ENCODE measurements at places on chromosomes 1 and 21.
A peak's percentile ranks its signal among the peaks of the same experiment; 100 is the strongest.

DNA sequence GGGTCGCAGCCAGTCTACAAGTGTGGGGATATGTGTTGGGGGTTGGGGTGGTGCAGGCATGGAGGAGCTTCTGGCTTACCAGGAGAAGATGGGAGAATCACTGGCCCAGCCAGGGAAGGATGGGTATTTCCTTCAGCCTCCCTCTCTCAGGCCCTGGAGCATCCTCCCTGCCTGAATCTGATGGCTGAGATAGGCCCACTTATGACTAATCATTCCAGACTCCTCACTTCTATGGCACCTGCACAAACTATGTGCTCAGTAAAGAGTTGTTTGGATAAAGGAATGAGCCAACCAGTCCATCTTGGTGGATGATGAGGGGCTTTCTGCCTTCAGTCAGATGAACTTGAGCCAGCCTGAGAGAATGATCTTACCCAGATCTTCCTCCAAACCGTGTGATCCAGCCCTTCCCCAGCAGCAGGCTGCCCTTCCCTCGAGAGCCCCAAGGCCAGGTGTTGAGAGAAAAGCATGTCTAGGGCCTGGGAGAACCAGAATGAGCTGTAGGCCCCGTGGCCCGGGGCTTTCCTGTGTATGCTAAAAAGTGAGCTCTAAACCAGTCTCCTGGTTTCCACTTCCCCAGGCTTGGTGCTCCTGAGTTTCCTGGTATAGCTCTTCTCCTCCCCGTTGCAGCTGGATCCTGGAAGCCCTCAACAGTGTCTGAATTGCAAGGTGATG is 1.3 kb downstream of the GPA33 start:
- no peak for DNase-seq

DNA sequence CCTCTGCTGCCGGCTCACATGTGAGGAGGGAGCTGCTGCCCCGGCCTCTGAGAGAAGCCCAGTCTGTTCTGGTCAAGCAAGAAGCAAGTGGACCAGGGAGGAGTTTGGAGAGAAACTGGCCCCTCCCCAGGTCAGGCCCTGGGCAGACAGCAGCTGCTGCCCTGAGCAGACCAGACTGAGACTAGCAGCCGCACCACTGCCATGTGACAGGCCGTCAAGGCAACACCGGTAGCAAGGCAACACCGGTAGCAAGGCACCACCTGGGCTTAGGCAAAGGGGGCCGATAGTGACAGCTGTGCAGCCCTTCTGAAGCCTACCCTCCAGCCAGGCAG is 50.3 kb downstream of the ARHGEF16 start:
- no peak for DNase-seq

DNA sequence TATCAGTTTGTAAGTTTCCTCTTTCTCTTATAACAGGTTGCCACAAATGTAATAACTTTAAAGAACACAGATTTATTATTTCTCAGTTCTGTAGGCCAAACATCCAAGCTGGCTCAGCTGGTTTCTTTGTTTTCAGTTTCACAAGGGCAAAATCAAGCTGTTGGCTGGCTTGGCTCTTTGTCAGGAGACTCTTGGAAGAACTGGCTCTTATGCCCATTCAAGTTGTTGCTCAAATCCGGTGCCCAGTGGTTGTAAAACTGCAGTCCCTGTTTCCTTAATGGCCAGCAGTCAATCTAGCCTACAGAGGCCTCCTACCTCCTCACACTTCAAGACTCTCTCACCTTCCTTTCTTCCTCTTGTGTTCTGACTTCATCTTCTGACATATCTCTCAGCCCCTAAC is 1171.0 kb downstream of the MRPL39 start:
- DNase-seq = no peak

GRCh38 chr1:41383094-41383852 is 22.0 kb downstream of the FOXO6 start:
- DNase-seq = no peak

GRCh38 chr1:57122031-57122430 is 156.2 kb upstream of the C8B start:
- DNase-seq = no peak

DNA sequence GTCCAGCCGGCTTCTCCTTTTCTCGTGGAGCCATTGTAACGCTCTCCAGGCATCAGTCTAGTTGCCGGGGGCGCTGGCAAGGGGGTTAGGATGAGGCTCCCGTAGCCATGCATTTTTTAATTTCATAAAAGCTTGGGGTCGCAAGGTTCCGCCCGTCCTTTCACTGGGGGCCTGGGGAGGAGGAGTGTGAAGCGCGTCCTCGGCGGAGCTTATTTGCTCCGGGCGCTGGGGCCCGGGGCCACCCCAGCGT is 1.6 kb downstream of the ADGRL2 start:
- DNase-seq = no peak

DNA sequence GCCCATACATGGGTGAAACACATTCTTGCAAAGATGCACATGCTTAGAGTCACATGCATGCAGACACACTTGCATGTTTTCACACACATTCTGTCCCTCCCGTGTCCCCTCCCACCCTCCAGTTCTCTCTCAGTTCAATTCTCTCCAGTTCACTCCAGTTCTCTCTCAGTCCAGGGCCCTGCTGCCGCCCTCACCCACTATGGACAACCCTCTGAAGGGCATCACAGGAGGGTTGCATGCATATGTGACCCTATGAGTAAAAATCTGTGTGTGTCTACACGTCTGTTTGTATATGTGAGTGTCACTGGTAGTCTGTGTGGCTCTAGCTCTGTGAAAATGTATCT is 21.8 kb upstream of the ADGRB2 start:
- no peak for DNase-seq

- no peak for DNase-seq
These were observed 4.7 kb upstream of the ABCB10 start for GRCh38 chr1:229563241-229563640.

DNA sequence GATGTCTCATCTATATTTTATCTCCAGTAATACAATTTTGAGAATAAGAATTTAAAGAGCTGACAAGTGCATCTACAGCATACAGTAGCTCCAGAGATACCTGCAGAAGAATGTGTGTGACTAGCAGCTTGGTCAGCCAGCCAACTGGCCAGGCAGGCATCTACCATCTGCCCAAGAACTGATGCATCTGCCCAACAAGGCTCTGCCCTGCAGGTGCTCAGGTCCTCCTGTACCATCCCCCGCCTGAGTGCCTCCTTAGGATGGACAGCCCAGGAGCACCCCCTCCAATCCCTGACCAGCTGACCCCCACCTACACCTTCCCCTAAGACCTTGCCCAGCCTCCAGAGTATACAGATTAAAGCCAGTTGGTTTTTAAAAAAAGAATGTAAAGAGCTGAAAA is 30.3 kb downstream of the TMEM69 start:
- no peak for DNase-seq

GRCh38 chr1:235206533-235207208 is 45.6 kb upstream of the RBM34 start:
- DNase-seq = no peak

- DNase-seq = no peak
These were observed 39.0 kb downstream of the TTLL7 start for GRCh38 chr1:83959824-83960498.

GRCh38 chr1:153481124-153481523 is 20.7 kb upstream of the S100A7 start:
- no peak for DNase-seq

DNA sequence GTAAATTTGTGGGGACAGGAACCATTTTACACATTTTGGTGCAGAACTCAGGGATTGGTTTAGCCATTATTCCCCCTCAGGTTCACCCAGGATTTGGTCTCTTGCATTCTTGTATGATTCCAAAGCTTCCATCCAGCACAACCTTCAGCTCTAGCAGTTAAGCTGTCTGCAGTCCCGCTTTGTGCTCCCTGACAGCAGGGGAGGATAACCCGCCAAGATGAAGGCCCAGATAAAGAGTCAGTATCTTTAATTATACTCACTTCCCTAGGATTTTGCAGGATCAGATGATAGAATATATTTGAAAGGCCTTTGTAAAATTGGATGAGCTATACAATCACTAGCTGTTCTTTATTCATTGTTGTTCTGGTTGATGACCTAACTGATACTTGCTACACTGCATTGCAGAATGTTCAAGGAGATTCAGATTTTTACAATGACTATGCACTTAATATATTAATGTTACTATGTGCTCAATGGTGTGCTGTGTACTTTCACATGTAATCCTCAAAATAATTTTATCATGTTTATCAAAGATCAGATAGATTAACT is 49.8 kb downstream of the SLC16A1 start:
- no peak for DNase-seq

- DNase-seq = no peak
These were observed 50.3 kb downstream of the MCOLN2 start for GRCh38 chr1:84946631-84947030.

GRCh38 chr1:66933887-66934700 is 9.3 kb downstream of the MIER1 start:
- DNase-seq = no peak

GRCh38 chr21:38179511-38179910 is 77.3 kb upstream of the KCNJ15 start:
- no peak for DNase-seq

- no peak for DNase-seq
These were observed 27.9 kb downstream of the UTP25 start for GRCh38 chr1:209855623-209856022.

- no peak for DNase-seq
These were observed 10.0 kb downstream of the C1orf198 start for GRCh38 chr1:230858236-230858820.

GRCh38 chr21:15053500-15053899 is 11.3 kb downstream of the NRIP1 start:
- DNase-seq = no peak

GRCh38 chr1:11463177-11463576 is 15.8 kb upstream of the DISP3 start:
- no peak for DNase-seq

DNA sequence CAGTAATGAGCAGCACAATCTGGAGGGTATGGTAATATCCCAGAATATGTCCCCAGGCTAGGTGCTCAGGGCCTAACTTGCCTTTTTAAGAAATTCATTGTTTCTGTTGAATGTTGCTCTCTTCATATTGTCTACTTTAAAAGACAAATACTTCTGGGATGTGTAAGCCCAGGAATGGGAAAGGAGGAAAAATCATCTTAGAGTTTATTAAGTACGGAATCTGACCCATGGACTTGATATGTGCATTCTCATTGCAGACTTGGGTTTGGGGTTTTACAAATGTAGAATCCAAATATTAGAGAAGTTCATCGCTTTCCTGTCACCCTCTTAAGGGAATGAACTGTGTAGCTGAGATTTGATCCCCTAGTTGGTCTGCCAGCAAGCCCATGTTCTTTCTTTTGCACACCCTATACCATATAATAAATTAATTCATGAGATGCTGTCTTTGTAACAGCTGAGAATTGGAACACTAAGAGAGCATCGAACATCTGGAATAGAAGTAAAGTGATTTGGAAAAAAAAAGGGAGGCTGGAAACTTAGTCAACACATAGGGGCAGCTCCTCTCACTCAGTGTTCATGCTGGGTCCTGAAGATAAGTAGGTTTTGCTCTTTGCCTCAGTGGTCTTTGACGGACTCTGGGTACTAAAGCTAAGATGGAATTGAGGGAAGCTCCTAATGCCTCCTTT is 235.8 kb upstream of the C1orf105 start:
- DNase-seq = no peak

DNA sequence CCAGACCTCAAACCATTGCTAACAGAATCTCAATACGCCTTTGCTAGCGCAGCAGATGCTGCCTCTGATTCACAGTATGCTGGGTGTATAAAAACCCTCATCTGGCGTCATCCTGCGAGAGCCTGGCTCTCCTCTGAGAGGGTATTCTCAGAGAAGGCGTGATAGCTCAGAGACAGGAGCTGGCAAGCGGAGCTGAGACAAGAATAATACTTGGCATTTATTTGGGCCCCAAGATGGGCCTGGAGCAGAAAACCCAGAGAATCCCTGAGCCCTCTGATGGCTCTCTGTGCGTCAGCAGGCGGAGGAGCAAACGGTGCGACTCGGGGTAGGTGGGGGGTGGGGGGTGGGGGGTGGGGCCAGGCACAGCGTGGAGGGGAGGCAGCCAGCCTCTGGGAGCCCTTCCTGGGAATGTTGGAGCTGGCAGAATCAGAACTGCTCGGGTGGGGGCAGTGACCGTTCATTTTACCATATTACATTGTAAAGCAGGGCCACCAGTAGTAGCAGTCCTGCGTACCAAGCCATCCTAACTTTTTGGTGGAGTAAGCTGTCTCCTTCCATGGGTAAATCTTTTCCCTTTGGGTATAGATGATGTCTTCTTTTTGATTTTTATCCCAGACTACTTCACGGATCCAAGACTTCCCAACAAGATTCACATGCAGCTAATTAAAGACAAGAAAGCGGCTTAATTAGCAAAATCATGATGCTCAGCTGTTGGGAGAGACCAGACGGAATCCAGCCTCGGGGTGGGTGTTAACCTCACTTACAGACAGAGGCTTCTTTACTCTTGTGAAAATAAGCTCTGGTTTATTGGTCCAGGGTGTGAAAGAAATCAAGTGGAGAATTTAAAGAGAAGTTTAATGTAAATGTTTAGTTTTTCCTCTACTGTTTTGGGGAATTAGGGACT is 7.1 kb downstream of the RIIAD1 start:
- no peak for DNase-seq

DNA sequence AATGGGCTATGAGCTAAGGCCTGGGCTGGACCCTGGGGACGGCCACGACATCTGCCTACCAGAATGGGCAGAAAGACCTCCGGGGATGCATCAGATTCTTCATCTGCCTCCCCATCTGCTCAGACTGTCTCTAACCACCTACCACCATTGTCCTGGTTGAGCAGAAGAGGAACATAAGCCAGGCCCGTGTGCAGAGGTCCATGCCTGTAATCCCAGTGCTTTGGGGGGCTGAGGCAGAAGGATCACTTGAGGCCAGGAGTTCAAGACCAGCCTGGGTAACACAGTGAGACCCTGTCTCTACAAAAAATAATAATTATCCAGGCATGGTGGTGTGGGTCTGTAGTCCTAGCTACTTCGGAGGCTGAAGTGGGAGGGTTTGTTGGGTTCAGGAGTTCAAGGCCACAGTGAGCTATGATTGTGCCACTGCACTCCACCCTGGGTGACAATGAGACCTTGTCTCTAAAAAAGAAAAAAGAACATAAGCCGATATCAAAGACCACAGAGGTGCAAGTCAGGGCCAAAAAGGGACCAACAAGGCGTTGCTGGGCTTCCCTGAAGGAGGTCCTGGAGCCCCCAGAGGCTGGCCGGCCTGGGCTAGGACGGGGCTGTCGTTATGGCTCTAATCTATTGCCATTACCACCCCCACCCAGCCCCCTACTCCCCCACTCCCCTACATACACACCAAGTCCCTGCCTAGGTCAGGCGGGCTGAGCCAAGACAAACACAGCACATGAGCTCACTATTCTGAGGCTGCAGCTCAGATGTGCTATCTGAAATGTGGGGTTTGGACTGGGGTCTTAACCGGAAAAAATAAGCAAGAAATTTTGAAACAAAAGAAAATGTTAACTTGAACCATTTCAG is 239.2 kb upstream of the RAB4A start:
- DNase-seq = no peak

GRCh38 chr1:87329526-87330056 is 911 bp downstream of the LMO4 start:
- peak; percentile 34 for DNase-seq

Measured in AML-193 (cell line).